ENCODE measurements at places on chromosomes 7 and 10.

GRCh38 chr7:24921362-24921679 is 58.7 kb downstream of the OSBPL3 start:
- DNase-seq: peak; percentile 29

- DNase-seq: peak; percentile 34
These were observed 35.5 kb upstream of the DGKI start for GRCh38 chr7:137882261-137882668.

- no peak for DNase-seq
These were observed 390.6 kb downstream of the SDK1 start for GRCh38 chr7:3691478-3692158.

DNA sequence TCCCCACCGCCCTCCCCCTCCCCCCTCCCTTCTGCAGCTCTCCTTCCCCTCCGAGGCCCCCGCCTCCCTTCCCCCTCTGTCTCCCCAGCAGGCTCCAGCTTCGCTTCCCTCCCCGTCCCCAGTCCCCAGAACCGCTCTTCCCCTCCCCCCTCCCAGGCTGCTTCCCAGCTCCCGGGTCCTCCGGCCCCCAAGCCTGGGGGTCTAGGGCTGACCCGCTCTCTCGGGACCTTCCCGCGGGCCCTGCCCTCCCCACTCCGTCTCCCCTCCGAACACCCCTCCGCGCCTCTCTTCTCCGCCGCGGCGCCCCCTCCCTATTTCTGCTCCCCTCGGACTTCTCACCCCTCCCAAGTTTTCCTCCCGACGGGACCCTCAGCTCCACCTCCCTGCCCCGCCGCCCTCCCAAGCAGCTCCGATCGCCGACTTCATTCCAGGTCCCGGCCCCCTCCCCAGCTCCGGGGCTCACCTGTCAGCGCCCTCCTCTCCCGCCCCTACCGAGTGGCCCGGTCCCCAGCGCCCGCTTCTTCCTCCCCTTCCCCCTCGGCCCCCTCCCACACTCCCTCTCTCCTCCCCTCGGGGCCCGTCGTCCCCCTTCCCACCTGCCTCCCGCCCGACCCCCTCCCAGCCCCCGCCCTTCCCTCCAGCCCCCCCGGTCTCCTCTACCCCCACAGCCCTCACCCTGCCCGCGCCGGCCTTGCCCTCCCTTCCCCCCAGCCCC is 990 bp downstream of the ZNF467 start:
- DNase-seq: no peak

- DNase-seq: no peak
These were observed 4.9 kb downstream of the OPN4 start for GRCh38 chr10:86659161-86659691.

DNA sequence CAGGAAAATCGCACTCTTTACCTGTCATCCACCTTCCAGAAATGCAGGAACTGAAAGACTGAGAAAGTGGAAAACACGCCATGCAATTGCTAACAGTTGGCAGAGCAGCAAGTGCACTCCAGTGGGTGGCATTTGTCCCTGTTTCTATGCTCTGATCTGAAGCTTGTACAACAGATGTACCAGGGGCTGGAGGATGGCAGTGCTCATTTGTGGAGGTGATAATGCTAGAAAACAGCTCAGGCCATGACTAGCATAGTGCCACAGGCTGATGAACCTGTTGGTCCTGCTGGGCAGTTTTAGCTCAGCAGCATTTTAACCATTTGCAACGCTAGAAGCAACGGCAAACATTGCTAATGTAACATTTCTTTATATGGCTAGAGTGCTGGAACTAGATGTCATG is 199.9 kb upstream of the NRP1 start:
- no peak for DNase-seq

GRCh38 chr7:155521743-155522398 is 24.5 kb downstream of the CNPY1 start:
- DNase-seq: no peak

GRCh38 chr7:1781369-1781768 is 111.3 kb downstream of the ELFN1 start:
- no peak for DNase-seq

Data from LoVo (cell line).